ENCODE measurements at places on chromosomes 4 and X.

- no peak for DNase-seq
These were observed 343.7 kb upstream of the KLF3 start for GRCh38 chr4:38320343-38320695.

- DNase-seq = no peak
These were observed 45.2 kb downstream of the ACSL4 start for GRCh38 chrX:109687903-109688302.

- DNase-seq = no peak
These were observed 611.9 kb upstream of the TECRL start for GRCh38 chr4:65021149-65021548.

GRCh38 chr4:48180234-48180633, 46.2 kb upstream of the TXK start:
- DNase-seq = no peak

DNA sequence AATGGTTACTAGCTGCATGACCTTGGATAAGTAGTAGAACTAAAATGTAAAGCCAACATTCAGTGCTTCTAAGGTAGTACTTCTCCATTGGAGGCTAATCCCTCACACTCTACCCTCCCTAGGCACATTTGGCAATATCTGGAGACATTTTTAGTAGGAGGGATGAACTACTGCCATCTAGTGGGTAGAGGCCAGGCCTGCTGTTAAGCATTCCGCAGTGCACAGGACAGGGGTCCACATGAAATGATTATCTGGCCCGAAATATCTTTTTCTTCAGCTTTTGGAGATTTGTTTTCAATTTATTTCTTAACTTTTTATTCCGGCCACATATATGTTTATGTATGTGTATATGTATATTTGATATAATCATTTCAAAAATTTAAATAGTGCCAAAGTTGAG, 36.0 kb upstream of the SPANXC start:
- DNase-seq = no peak

GRCh38 chr4:13912966-13913365, 285.4 kb upstream of the BOD1L1 start:
- DNase-seq = peak; percentile 73

DNA sequence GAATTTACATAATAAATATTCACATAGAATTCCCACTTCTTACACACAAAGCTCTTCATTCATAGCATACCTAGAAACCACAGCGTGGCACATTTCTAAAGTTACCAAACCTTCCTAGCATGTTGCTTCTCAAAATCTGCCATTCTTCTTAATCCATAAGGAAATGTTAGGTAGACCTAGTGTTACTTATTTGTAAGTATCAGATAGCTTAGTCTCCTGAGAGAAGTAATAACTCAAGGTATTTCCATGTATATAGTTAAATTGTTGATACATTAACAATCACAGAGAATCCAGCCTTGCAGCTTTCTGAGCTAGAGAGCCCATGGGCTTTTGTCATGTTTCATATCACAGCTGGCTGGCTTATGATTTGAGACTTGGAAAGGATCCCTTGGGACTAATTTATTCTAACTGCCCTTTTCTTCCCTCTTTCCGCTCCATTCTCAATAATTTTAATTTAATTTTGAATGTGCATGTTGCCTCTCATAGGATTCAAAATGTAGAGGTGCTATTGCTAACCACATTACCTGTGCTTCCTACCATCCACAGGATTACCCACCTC, 17.6 kb downstream of the SH3RF1 start:
- no peak for DNase-seq

- no peak for DNase-seq
These were observed 173.6 kb upstream of the MED14 start for GRCh38 chrX:40908857-40909475.

- DNase-seq = no peak
These were observed 1008.0 kb downstream of the GLUD2 start for GRCh38 chrX:122055460-122055859.

GRCh38 chrX:5220421-5220820, 1008.2 kb downstream of the NLGN4X start:
- no peak for DNase-seq

DNA sequence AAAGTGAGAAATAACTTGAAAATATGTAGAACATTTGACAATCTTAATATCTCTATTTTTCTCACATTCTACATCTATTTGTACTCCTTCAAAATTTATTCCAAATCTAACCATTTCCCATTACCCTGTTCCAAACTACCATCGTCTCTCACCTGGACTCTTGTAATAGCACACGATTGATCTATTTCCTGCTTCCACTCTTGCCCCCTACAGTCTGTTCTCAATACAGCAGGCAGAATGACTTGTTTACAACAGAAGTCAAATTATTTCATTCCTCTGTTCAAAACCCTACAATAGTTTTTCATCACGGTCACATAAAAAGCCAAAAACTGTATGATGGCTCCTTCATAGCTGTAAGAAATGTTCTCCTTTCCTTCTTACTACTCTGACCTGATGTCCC, 21.1 kb upstream of the LUZP4 start:
- DNase-seq = no peak

- DNase-seq = no peak
These were observed 605.8 kb upstream of the TENM3 start for GRCh38 chr4:181637186-181638105.

- DNase-seq = no peak
These were observed 19.3 kb upstream of the ZNF81 start for GRCh38 chrX:47817421-47817820.

- DNase-seq = no peak
These were observed 706.1 kb upstream of the EPHA5 start for GRCh38 chr4:66376396-66376795.

GRCh38 chr4:168496834-168497233, at the start of gene PALLD:
TSS of gene PALLD (plus strand) at chr4:168497052.
- DNase-seq = no peak

- DNase-seq = no peak
These were observed 1.1 kb upstream of the RRH start for GRCh38 chr4:109826719-109827118.

DNA sequence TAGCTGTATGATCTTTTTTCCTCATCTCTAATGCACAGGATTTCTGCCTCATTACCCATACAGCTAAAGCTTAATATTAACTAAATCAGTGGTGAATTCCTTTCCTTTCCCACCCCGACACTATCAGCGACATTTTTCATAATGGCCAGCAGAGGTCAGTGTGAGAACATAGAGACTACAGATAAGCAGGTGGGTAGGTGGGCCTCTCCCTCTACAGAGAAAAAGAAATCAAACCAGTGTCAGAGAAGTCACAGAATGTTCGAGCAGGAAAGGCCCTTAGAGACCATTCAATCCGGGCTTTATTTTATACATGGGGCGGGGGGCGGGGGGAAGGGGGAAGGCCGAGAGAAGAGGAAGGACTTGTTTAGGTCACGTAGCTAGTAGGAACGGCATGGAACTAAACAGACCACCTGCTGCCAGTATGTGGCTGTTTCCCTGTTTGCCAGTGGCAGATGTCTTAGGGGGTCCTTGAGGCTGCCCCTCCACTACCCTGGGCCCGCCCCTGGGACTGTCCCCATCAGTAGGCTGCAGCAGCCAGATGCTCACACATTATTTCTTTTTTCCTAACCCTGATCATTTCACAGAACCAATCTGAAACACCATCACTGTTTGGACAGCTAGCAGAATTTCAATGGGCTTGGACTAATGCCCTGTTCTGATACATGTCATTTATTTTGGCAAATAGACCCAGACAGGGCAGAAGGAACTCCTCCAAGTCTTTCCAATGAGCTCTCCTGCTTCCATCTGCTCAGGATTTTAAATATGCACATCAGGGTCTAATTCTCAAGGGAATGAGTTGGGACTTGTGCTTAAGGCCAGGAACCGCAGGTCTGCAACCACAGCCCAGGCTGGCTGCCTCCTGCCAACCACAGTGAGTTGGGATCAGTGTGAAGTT, 133.4 kb downstream of the ATG4A start:
- DNase-seq = no peak

DNA sequence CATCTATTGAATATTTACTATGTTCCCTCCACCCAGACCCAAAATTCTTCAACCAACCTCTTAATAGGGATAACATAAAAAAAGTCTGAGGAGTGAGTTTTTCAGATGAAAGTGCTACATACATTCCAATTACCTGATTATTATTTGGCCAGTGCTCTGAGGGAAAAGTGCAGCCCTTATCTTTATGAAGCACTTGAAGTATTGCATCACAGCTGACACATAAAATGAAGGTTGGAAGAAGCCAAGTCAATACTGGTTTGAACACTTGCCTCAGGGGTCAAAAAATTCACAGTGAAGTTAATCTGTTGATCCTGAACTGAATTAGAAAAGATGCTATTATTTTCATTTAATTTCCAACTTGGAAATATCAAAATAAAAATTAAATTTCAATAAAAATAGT, 498.9 kb downstream of the INPP4B start:
- no peak for DNase-seq

DNA sequence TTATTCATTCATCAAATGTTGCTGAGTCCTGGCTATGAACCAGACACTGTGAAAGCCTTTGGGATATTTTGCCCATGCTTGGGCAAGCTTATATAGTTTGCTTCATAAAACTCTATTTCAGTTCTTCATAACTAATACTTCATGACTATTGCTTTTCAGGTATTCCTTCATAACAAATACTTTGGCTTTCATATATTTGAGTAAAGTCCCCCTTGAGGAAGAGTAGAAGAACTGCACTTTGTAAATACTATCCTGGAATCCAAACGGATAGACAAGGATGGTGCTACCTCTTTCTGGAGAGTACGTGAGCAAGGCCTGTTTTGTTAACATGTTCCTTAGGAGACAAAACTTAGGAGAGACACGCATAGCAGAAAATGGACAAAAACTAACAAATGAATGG, 1.7 kb upstream of the AFP start:
- no peak for DNase-seq

DNA sequence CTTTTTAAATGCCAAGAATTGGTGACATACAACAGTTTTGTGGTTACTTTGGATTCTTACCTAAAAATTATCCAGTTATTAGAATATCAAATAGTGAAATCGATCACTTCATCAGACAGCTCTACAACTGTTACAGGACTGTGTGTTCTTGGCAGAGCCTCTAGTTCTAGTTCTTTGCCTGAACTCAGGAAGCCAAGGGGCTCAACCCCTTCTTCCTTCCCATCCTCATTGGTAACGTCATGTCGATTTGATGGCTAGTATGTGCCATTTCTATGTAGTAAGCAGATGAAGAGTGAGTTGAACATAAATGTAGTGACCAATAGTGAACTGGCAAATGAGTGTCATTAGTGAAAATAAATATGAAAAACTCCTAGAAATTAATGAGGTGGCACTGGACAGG, 59.4 kb upstream of the LIMCH1 start:
- DNase-seq = no peak

DNA sequence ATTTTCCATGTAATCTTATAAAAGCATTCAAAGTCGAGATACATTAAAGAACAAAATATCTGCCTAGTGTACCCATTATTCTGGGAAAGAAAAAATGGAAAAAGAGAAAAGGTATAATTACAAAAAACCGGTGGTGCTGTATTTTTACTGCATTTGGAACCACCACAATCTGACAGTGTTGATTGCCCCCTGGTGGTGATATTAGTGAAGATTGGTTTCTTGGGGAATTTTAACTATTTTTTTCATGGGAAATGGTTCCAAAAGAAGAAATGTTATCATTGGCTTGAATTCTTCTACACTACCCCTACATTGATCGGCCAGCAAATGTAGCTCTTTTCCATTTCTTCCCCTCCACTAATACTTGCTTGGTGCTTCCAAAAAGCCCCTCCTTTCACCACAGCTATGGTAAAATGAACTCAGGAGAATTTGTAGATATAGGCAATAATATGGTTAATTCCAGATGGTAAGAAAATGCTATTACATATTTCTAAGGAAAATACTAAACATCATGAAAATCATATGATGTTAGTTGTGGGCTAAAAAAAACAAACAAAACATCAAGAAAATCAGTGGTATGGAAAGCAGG, 50.0 kb downstream of the COX18 start:
- DNase-seq = peak; percentile 25

DNA sequence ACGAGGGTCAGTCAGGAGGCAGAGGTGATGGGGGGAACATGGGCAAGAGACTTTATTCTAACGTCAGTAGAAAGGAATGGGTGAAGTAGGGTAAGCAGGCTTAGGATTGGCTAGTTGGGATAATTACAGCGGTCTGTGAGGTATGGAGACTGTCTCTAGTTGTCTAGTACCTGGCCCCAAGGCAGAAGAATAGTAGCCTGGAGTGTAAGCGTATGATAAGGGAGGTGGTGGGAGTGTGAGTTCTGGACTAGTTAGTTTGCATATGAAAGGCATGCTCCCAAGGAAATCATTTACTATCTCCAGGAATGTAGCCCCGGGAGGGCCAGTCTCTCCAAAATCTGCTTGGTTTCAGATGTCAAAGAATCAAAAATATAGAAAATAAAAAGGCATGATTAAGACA, 219.6 kb upstream of the ANXA3 start:
- no peak for DNase-seq

- peak; percentile 14 for DNase-seq
These were observed at the start of gene LPAR4 for GRCh38 chrX:78747489-78747888. TSS of gene LPAR4 (plus strand) at chrX:78747720. CDS start at chrX:78754870, 7,150 bp downstream.

- no peak for DNase-seq
These were observed 59.6 kb upstream of the MAMLD1 start for GRCh38 chrX:150303386-150304097.

DNA sequence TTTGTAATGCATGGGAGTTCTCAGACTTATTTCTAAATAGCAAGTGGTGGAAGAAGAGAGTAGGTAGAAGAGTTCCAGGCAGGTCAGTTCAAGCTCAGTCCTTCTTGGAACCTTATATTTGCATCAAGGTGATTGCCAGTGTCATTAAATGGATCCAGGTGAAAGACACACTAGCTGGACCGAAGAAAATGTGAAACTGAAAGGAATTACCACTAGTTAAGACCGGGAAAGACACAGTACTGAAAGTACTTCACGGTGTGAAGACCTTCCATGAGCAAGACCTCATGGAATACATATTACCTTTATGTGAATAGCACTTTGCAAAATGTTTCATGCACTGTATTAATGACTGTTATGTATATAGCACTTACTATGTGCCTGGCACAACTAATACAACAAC, 19.1 kb downstream of the TMEM150C start:
- DNase-seq = no peak

GRCh38 chr4:1249731-1250526, 999 bp upstream of the CTBP1 start:
- no peak for DNase-seq

GRCh38 chr4:13399257-13399656, 84.9 kb downstream of the RAB28 start:
- DNase-seq = peak; percentile 8

All from stromal cell of bone marrow (primary cell).